ENCODE measurements at places on chromosomes 7 and 10.

DNA sequence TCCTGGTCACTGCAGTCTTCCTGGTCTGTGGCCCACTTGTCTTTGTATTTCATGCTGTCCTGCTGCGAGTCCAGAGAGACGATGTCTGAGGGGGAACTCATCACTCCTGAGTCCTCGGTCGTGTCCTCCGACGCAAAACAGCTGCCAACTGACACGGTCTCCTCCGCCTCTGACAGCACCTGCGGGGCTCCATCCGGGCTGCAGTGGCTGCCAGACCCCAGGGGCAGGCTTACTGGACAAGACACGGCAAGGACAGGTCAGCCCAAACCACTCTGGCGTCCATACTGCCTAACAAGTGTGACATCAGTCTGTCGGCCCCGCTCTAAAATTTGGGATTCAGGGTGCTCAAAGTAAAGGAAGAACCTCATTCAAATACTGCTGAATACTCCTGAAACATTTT is 260.8 kb upstream of the GRB10 start:
- DNase-seq = no peak

DNA sequence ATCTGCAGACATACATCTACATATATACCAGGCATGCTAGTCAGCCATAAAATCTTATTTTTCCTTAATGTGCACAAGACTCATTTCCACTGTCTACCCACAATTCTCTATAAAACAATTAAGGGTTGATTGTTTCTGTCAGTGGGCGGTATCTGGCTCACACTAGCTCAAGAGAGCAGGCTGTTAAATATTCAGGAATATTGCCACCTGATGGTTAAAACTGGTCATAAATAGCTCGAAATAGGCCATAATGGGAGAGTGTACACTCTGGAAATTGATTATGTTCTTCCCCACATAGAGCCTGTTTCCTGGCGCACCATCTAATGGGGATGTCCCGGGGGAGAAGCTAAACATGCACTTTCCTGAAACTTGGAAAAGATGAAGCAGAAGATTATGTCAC is 620.6 kb upstream of the ANKRD30A start:
- no peak for DNase-seq

DNA sequence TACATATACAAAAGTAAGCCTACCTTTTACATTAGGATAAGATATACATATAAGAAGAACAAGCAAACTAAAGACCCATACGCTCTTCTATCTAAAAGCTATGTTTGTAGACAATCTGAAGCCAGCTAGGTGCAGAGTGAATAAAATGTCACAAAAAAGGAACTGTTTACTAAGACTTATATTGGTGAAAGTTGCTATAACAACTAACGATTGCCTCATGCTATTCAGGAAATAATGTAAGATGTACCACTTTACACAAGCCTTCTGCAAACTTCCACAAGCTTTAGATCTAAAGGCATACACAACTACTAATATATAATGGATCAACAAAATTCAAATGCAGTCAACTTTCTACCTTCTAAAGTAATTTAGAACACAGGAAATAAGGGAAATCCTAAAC is 175.1 kb downstream of the SRPK2 start:
- no peak for DNase-seq

- DNase-seq = no peak
These were observed 40.0 kb downstream of the FIGNL1 start for GRCh38 chr7:50409856-50410745.

- DNase-seq = no peak
These were observed 409.5 kb downstream of the ADRA2A start for GRCh38 chr10:111486346-111486745.

GRCh38 chr7:130875-131780 is 61.2 kb upstream of the FAM20C start:
- DNase-seq = no peak

DNA sequence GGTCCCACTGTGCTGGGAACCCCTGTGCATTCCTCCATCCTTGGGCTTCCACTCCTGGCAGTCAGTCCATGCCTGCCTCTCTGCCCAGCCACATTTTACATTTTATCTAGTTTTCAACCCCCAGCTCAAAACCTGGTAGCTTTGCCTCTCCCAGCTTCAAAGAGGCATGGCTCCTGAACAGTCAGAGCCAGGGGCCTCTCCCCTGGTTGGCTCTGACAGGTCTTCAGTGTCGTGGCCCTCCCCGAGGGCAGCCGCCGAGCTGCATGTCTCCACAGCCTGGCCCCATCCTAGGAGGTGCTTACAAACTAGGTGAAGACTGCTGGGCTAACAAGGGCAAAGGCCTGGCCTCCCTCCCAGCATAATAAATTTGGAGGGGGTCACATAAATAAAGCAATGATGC is 14.8 kb downstream of the COBL start:
- DNase-seq = no peak

DNA sequence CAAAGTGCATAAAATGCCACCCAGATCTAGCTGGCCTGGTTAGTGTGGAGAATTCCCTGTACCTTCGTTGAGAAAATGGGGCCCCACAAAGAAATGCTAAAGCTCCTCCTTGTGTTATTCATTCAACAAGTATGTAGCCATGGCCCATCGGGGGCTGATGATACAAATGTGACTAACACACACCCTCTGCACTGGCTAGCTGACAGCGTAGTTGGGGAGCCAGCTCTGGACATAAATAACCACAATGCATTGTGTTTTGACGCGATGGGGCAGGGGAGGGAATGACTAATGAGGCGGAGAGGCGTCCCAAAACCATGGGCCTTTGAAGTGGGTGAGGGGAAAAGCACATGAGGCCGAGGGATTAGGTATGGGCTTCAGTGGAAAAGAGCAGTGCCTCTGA is 28.2 kb upstream of the ASL start:
- no peak for DNase-seq

DNA sequence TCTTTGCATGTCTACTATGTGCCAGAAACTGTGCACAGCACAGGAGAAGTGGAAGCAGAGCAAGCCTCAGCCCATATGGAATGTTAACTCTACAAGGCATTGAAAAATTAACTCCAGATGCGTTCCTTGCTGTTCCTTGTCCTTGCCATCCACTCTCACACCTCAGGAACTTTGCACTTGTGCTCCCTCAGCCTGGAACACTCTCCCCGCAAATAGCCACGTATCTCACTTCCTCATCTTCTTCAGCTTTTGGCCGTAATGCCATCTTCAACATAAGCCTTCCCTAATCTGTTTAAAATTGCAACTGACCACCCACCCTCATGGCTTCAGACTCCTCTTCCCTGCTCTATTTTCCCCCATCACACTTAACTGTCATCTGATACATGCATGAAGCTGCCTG is 83.2 kb upstream of the CAPZA2 start:
- no peak for DNase-seq

DNA sequence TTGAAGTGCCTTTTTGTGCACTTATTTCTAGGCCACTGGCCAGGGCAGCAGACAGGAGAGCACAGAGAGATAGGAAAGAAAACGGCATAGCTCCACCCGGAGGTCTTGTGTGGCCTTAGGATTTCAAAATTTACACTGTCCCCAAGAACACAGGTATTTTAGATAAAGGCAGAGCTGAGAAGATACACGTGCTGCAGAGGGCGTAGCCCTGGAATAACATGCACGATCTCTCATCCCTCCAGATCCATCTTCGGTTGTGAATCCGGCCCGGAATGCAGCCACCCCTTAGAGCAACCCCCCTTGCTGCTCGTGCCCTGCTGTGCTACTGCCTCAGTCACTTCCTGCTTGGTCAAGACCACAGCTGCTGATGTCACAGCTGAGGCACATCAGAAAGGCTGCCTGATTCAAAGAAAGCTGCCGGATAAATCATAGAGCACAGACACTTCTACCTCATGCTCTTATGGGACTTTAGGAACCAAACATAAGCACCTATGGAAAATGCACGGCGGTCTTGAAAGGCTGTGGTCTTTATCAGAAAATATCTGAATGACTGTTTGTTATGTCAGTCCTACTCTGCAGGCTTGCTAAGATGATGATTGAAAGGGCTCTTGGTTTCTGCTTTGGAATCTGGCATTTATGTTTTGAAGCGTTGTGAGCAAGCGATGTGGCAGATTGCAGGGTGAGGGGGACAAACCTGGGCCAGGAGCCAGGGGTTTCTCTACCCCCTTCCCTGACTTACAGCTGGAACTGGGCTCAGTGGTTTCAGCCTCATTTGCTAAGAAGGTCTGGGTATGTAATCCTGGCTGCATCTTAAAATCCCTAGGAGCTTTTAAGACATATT is 152.0 kb downstream of the SVIL start:
- no peak for DNase-seq

- DNase-seq = no peak
These were observed 3.5 kb downstream of the EPO start for GRCh38 chr7:100723732-100724275.

GRCh38 chr7:101996131-101996691 is 178.8 kb downstream of the CUX1 start:
- DNase-seq = no peak

DNA sequence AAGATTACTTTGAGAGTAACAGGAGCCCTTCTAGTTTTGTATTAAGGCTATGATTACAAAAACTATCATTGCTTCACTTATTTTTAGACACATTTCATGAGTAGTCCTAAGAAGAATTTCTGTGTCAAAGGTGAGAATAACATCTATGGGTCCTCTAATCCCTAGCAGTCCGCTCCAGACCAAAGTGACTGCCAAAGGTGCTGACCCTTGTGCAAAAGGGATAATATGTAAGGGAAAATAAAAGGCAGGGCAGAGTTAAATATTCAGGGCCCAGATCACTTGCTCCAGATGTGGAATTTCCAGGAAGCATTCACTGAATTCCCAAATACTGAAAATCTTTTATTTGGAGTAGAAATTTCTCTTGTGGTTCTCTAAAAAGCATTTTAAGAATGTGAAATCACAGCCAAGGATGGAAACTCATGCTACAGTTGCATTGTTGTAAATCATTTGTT is 29.3 kb downstream of the RHOBTB1 start:
- DNase-seq = no peak

- DNase-seq = no peak
These were observed 154.9 kb downstream of the ZMYND11 start for GRCh38 chr10:290026-290725.

- no peak for DNase-seq
These were observed 62.6 kb downstream of the COL13A1 start for GRCh38 chr10:69864321-69864720.

DNA sequence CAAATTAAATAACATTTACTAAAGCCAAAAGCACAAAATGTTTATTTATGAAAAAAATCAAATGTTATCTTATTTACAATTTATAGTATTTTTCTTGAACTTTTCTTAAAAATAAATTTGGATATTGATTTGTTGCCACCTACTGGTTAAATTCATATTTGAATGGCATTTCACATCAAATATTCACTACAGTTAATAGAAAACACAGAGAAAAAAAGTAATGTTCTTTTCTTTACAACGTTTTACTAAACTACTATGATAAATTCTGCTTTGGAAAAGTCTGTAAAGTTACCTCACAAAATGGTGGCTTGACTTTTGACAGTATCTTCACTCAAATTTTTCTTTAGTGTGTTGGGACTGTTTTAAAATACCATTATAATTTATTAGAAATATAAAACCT is 52.7 kb downstream of the SRPK2 start:
- DNase-seq = no peak

GRCh38 chr10:35341521-35341920 is 5.2 kb downstream of the CCNY start:
- no peak for DNase-seq

- no peak for DNase-seq
These were observed 143.8 kb downstream of the C7orf25 start for GRCh38 chr7:42768045-42768444.

DNA sequence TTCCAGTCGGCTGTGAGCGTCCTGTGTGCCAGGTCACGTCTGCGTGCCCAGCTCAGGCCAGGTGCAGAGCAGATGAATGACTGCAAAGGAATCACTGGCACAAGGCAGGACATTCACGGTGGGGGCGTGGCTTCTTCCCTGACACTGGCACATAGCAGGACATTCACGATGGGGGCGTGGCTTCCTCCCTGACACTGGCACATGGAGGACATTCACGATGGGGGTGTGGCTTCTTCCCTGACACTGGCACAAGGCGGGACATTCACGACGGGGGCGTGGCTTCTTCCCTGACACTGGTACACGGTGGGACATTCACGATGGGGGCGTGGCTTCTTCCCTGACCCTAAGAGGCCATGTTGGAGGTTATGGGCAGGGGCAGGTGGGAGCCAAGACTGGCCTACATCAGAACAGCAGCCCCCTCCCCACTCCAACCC is 64.3 kb downstream of the MYL10 start:
- no peak for DNase-seq

DNA sequence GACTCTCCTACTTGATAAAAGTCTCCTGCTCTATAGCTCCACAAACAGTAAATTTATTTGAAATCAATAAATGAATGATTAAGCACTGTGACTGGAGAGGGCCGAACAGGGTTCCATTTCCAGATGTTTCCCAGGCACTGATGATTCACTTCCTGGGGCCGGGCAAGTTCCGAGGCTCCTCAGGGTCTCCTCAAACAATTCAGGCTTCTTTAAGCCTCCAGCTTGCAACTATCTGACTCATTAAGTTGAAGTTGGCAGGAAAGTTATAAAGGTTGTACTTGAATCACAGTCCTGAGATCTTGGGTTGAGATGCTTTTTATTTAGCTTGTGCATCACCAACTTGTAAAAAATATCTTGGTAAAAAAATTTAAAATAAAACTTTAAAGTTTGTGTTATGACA is 612.9 kb downstream of the DNAJB6 start:
- no peak for DNase-seq

DNA sequence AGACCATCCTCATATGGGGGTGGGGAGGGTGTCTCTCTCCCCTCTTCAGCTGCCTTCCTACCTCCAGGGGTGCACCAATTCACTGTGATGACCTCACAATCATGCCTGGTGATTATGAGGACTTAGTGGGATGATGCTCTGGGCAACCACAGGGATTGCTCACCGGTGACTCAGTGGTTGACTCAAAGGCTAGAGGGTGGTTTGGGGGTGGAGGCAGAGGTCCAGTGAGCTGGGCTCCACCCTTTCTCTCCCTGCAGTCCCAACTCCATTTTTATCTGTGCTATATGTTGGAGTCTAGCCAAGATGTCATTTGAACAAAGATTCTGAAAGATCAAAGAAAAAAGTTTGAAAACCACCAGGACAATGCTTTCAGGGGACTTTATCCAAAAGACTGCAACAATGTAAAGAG is 286.9 kb downstream of the KCNMA1 start:
- DNase-seq = no peak

DNA sequence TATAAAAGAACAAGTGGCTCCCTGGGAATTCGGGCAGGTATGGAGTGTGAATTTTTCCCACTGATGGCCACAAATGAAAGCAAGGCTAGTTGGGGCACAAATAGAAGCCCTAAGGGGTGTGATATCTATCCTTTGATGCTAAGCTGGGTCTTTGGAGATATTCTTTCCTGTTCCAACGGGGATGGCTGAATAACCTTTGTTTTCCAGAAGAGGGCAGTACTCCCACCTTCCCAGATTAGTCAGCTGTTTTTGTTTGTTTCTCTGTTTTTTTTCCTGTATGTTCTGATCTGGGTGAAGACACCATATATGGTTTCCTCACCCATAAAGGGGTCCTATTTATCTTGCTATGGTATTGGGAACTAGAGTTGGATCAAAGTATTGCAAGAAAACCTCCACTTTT is 947.7 kb upstream of the SORCS1 start:
- DNase-seq = no peak

DNA sequence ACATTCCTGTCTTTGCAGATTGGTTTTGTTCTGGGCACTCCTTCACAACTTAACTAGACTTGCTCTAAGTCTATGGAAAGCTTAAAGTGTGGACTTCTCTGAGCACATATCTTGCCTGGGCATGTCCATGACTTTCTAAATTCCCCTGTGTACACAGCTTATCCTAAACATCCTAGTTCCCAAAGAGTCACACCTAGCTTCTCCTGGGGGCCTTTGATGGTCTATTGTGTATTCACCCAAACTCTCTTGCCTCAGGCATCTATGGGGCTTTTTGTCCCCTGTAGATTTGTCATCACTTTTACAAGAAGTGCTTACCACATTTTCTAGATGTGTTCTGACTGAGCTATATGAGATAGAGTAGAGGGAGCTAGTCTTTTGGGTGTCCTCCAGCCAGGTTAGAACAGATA is 12.2 kb upstream of the ZNF488 start:
- no peak for DNase-seq

Data from anterior cingulate cortex (tissue), 58 donors.